Anterior cingulate cortex (tissue), 58 donors: ENCODE measurements at places on chromosomes 7 and 10.

GRCh38 chr10:77673515-77674140 is 36.0 kb upstream of the KCNMA1 start:
- no peak for DNase-seq

- no peak for DNase-seq
Measured at GRCh38 chr10:75929630-75930161, 498.3 kb downstream of the LRMDA start.

GRCh38 chr7:95630702-95631458 is 34.6 kb upstream of the PDK4 start:
- no peak for DNase-seq

GRCh38 chr10:66180581-66181318 is 745.1 kb upstream of the LRRTM3 start:
- no peak for DNase-seq

DNA sequence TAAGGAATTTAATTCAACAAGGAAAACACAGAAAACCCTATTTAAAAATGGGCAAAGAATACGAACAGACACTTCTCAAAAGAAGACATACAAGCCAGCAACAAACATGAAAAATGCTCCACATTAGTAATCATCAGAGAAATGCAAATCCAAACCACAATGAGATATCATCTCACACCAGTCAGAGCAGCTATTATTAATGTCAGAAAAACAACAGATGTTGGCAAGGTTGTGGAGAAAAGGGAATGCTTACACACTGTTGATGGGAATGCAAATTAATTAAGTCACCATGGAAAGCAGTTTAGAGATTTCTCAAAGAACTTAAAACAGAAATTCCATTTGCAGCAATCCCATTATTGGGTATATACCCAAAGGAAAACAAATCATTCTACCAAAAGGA is 55.2 kb downstream of the GCC1 start:
- no peak for DNase-seq

DNA sequence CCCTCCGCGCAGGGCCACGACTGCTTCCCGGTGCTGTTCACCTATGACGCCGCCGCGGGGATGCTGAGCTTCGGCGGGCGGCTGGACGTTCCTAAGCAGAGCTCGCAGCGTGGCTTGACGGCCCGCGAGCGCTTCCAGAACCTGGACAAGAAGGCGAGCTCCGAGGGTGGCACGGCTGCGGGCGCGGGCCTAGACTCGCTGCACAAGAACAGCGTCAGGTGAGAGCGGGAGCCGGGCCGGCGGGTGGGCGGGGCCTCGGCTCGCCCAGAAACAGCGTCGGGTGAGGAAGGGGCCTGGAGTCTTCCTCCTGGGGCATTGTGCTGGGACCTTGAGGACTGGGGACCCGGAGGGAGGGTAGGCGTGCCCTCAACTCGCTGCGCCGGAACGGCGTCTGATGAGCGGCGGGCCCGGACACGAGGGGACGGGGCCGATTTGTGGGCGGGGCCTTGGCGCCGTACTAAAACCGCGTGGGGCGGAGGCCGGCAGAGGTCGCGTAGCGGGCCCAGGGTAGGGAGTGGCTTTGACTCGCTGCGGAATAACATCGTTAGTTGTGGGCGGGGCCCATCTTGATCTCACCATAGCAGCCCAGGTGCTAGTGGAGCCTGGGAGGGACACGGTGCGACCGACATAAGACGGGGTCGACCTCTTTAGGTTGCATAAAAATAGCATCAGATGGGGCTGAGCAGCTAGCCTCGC is 15.6 kb downstream of the PDAP1 start:
- peak; percentile 58 for DNase-seq

DNA sequence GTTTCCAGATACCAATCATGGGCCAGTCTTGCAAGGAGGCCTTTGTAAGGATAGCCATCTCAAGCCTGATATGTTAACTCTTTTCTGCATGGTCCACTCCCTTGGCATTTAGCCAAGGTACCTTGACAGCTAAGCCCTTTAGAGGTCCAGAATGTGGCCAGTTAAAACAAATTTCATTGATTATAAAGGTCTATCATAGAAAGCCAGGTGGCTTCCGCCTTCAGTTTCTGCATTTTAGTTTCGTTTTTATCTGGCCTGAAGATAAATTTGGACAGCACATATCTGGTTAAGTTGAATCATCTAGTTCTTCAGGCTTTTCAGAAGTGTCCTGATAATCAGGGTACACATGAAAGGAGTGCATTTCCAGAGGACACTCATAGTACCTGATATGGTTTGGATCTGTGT is 30.7 kb downstream of the ANKIB1 start:
- DNase-seq, result no peak

- no peak for DNase-seq
Measured at GRCh38 chr10:42755556-42756093, 27.0 kb upstream of the BMS1 start.

DNA sequence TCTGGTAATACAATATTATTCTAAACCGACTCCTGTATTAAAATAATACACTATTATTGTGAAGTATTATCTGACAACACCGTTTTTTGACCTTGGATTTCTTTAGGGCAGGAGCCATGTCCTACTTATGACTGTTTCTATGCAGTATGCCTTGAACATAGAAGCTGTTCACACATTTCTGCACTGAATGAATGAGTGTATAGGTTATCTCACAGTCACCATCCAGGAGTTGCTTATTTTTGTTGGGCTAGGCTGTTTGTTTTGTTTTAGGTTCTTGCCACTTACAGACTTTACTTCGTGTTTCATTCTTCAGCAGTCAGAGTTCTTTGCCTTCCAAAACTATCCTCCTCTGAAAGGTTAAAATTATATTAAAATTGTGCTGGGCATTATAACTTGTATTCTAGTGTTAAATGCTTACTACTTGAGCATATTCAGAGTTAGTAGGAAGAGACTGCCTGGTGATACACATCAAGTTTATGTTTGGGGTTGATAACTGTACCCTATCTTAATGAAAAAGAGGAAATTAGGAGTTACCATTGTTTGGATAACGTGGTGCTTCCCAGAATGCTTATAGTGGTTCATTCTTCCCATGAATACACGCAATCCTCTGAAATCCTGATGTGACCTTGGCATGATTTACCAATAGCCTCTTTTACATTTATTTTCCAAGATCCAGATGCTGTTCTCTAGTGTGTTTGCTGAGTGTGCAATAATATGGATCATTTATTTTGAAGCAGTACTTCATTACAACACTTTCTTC is 1.7 kb downstream of the RALA start:
- DNase-seq, result no peak

DNA sequence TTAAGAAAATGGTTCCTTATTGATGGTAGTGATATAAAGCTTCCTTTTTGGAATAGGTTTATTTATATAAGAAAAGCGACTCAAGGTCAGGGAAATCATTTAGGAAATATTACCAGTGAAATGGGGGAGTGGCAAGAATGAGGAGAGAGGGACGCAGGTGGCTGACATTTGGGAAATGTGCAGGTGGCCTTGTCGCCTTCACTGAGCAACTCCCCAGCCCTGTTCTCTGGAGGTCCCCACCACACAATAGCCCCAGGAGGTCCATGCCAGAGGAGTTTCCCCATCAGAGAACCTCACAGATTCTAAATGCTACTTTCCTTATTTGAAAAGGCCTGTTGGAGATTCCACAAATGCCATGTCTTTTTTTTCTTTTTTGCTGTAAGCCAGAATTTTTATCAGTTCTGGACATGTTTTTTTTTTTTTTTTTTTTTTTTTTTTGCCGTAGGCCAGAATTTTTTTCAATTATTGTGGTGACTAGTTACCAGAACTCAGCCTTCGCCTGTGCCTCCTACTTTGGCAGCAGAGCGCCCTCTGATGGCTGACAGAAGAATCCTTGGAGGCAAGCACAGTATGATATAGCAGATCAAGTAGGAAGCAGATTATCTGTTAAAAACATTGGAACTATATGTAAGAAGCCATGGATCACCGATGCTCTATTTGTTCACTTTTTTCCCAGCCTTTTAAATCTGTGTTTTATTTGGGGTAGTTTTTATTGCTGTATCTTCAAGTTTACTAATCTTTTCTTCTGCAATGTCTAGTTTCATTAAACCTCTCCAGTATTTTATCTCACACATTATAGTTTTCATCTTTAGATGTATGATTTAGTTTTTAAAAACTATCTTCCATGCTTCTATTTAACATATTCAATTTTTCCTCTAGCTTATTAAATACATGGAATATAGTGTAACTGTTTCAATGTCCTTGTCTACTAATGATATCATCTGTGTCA is 18.6 kb downstream of the OPALIN start:
- no peak for DNase-seq

DNA sequence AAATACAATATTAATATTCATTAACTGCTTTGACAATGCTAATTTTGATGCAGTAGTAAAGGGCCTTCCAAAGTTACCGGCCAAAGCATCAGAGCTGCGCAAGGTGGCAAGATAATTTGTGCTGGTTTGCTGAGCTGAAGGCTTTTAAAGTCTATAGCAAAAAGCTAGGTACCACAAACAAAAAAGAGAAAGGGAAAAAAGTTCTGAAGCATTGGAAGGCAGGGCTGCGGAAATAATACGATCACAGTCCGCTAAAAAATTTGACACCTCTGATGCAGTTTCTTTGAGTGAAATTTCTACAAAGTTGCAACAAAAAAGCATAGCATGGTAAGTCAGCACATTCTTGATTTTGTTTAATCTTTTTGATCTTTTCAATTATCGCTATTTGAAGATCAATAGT is 175.6 kb downstream of the TCF7L2 start:
- DNase-seq, result no peak

- DNase-seq, result no peak
Measured at GRCh38 chr10:31709028-31709427, 219.6 kb downstream of the ARHGAP12 start.

DNA sequence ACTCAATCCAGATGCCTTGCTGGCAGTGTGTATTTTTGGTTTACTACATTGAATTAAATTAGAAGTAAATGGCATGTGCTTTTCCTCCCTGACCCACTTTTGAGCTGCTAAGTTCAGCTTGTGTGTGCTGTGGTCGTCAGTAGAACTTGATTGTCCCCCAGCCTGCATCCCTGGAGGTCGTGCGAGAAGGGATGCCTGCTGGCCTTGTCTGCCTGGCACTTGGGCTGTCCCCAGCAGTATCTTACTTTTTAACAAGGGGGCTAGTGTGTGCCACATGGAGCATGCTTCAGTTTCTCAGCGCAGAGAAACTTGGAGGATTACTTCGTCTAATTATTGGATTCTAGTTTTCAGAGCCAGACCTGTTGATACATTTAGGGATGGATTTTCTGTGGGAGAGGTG is 80.2 kb downstream of the ADCY1 start:
- DNase-seq, result no peak

DNA sequence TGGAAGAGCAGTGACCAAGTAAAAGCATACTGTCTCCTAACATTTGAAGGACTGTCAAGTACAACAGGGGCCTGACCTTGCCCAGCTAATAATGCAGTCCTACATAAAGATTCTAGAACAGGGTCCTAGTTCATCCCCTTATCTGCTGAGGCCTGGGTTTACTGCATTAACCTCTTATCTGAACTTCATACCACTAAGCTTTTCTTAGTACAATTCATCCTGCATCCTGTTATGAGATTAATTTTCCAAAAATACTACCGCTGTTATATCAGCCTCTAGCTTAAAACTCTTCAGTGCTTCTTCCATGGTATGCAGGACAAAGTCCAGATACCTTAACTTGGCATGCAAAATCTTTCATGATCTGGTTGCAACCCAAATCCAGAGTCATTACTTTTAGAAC is 72.5 kb downstream of the CHRM2 start:
- DNase-seq, result no peak

GRCh38 chr7:144908324-144908723 is 72.5 kb upstream of the TPK1 start:
- no peak for DNase-seq

GRCh38 chr7:114921631-114922025 is 266 bp upstream of the MDFIC start:
- no peak for DNase-seq

- DNase-seq, result no peak
Measured at GRCh38 chr7:66330961-66331360, 125.8 kb downstream of the TPST1 start.

GRCh38 chr7:54969208-54969967 is 49.4 kb upstream of the EGFR start:
- no peak for DNase-seq

DNA sequence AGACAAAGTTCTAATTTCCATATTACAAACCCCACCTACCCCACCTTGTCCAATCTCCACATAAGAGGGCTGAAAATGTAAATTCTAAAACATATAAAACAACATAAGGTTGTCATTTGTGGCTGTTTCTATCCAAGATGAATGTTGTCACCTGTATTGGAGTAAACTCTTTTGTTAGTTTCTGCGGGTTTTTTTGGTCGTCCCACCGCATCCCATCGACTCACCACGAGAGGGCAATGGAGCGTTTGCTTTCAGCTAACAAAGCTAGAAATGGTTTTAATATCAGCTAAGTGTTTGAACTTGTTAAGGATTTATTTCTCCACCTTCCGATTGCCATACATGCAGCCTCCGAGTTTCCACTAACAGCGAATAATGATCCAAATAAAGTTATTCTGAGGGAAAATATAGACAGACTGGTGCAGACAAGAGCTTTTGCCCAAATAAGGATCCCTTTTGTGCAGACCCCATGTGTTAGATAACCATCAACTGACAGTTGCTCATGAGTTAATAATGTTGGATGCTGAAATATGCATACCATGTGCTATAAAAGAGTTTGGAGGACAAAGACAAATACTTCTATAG is 137.2 kb downstream of the ARID5B start:
- peak; percentile 38 for DNase-seq

DNA sequence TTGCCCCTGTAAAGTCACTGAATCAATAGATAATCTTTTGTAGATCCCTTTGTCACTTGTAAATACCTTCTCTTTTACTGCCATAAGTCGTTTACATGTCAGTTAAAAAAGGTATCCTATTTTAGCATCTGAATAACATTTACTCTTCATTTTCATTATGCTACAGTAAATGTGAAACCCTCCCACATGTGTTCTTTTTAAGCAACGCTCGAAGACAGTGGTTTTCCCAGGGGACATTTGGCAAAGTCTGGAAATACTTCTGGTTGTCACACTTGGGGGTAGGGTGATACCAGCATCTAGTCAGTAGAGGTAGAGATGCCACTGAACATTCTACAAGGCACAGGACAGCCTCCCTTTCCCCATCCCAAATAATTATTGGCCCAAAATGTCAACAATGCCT is 23.7 kb downstream of the ATAD1 start:
- no peak for DNase-seq

GRCh38 chr7:12716722-12717121 is 29.3 kb downstream of the ARL4A start:
- DNase-seq, result no peak

DNA sequence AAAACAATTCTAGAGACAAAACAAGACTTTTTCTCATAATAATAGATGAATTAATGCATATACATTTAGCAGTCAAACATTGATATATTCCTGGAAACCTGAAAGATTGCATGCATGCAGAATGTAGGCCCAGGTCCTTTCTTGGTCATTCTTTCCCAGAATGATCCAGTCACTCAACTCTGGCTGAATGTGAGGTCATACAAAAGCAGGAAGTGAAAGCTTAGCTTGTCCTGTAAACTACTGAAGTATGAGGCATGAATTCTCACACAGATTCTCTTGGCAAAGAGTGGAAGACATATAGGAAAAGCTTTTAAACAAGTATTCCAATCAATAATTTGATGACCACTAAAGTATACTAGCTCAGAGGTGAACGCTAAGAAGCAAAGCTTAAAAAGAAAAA is 253.9 kb downstream of the PPP1R3A start:
- no peak for DNase-seq

GRCh38 chr7:87498893-87499292 is 23.4 kb upstream of the ABCB4 start:
- no peak for DNase-seq

- DNase-seq, result no peak
Measured at GRCh38 chr10:120495226-120496009, 38.4 kb downstream of the PLPP4 start.

GRCh38 chr10:80429521-80429973 is 21.2 kb downstream of the PRXL2A start:
- DNase-seq, result no peak
